ENCODE measurements at places on chromosomes 6 and 20. TPM values are rescaled to one million over a fixed set of nuclear protein-coding genes. Genes with fewer than 3 reads are reported as not detected.

Gene SLC12A5
- not detected for total RNA-seq

DNA sequence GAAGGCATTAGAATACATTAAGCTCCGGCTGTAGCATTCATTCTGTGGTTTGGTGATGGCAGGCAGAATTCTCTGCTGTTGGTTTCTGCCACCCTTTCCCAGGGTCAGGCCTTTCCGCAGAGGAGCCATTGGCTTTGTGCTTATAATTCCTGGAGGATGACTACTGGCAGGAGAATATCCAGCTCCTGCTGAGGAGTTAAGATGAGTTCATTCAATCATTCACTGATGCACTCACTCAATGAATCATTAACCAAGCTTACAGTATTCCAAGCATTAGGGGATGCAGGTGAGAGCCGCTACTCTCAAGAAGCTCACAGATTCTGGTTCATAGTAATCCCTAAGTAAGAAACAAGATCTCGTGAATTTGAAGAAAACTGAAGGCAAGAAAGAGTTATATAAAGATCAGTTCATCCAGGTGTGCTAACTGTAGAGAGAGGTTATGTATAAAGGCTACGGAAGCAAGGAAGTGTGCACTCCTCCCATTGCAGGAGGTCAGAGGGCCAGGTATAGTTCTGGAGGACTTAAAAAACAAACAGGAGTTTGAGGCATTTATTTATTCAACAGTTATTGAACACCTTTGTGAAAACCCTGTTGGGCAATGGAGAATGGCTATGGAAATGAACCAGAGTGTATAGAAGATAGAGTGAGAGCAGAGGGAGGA, 75.5 kb downstream of the HMGN3 start:
- no peaks in the 10 kb centered on the region for H3K4me1 ChIP-seq
- peaks cover 2% of the 10 kb centered on the region for H3K27me3 ChIP-seq
- H3K4me3 ChIP-seq = no peak overlapping the region
- no peaks in the 10 kb centered on the region for H3K36me3 ChIP-seq
- H3K27ac ChIP-seq = no peak overlapping the region

Gene PLCG1
- 136 TPM for total RNA-seq

DNA sequence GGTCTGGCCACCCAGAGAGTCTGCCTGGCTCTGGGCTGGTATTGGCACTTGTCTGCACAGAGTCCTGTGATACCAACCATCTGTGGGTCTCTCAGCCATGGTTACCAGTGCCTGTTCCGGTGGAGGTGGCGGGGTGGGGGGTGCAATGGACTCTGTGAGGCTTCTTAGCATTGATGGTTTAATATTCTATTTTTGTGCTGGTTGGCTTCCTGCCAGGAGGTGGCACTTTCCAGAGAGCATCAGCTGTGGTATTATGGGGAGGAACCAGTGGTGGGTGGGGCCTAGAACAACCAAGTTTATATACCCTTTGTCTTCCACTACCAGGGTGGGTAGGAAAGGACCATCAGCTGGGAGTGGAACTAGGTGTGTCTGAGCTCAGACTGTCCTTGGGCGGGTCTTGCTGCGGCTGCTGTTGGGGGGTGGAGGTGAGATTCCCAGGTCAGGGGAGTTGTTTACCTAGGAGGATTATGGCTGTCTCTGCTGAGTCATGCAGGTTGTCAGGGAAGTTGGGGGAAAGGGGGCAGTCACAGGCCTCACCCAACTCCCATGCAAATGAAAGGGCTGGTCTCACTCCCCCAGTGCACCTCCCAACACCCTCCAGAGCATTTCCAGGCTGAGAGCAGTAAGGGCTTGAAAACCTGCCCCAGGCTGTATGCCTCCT, 117.5 kb downstream of the FLRT3 start:
- no peak for DNase-seq
- H3K27me3 ChIP-seq = no peaks in the 10 kb centered on the region
- no peaks in the 10 kb centered on the region for H3K4me1 ChIP-seq
- no peak overlapping the region for H3K27ac ChIP-seq
- H3K4me3 ChIP-seq = no peak overlapping the region

DNA sequence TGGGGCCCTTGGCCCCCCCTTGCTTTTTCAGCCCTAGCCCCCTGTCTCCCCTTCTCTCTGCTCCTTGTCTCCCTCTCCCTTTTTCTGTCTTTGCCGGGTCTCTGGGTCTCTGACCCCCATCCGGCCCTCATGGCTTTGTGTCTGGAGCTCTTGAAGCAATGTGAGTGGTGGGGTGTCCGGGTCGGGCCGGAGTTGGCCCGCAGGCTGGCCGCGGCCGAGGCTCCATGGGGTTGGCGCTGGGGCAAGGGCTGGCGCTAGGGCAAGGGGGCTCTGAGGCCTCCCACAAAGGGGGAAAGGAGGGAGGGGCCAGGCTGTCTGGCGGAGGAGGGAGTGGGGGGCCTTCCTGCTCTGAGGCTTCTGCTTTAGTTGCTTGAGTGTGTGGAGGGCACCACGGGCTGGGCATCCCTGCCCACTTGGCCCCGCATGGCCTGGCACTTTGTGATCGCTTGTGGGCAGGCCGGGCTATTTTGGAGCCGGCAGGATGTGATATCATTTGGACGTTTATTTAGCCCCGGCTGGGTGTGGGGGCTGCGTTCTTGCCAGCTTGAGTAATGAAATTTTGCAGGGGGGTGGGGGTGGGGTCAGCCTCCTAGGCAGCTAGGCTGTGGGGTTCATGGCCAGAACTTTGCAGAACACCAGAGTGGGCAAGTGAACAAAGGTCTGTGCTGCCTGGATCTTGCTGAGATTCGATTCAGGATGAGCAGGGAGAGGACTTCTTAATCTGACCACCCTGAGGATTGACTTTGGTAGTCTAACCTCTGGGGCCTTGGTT, 78.7 kb upstream of the MYL9 start:
- peak overlapping the region; percentile 84 for H3K4me3 ChIP-seq
- no peaks in the 10 kb centered on the region for H3K36me3 ChIP-seq
- peak overlapping the region; percentile 61 for H3K27ac ChIP-seq
- DNase-seq = no peak

GRCh38 chr6:456887-457286, 65.3 kb downstream of the IRF4 start:
- no peak for DNase-seq
- no peak overlapping the region for H3K4me3 ChIP-seq
- no peak overlapping the region for H3K27ac ChIP-seq
- peaks cover 3% of the 10 kb centered on the region for H3K36me3 ChIP-seq

- DNase-seq = no peak
- H3K27me3 ChIP-seq = no peaks in the 10 kb centered on the region
- no peaks in the 10 kb centered on the region for H3K36me3 ChIP-seq
- H3K27ac ChIP-seq = no peak overlapping the region
Observed at GRCh38 chr20:5065166-5065878, 54.4 kb downstream of the PCNA start.

Gene HTR1B
- total RNA-seq = not detected

All from activated naive CD4-positive, alpha-beta T cell treated with anti-CD3 and anti-CD28 coated beads for 36 hours (primary cell).